ENCODE measurements at places on chromosomes 1 and 21.
A peak's percentile ranks its signal among the peaks of the same experiment; 100 is the strongest.

DNA sequence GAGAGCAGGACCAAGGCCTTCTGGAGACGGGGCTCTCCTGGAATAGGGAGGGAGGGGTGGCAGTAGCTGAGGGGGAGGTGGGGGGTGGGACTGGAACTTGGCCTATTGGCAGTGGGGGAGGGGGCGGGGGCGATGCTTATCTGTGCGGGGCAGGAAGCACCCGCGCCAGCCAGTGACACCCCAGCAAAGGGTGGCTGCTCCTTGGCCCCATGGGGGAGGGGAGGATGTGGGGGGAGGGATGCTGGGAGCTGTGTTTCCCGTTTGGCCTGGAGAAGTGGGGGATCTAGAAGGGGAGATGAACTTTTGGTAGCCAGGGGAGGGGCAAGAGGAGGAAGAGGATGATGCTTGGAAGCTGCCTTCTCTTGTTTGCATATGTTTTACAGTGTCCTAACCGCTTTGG, 11.0 kb downstream of the ZBTB7B start:
- DNase-seq = no peak

- DNase-seq = no peak
Observed at GRCh38 chr1:24694380-24694843, 50.8 kb upstream of the CLIC4 start.

GRCh38 chr1:182328591-182328990, 63.0 kb downstream of the GLUL start:
- no peak for DNase-seq

DNA sequence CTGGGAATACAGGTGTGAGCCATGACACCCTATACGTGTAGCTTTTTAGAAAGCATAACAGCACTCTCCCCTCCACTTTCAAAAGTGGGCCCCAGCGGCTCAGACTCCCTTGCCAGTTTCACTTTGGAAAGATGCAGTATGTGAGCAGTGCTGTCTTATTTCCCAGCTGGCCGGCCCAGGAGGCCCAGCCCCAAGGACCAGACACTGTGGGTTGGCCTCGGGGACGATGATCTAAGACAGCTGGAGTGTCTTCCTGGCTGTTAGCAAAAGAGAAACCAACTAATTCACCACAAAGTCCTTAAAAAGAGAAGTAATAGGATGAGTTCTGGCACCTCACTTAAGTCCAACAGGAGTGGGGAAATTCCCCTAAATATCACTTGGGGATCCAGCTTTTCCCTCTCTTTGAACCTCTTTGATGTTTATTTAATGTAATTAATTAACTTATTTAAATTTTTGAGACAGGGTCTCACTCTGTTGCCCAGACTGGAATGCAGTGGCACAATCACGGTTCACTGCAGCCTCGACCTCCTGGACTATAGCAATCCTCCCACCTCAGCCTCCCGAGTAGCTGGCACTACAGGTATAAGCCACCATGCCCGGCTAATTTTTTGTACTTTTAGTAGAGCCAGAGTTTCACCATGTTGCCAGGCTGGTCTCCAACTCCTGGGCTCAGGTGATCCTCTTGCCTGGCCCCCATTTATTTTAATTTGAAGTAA, 17.6 kb upstream of the CLIC4 start:
- DNase-seq = no peak

GRCh38 chr1:67850151-67850551, 16.9 kb upstream of the GNG12 start:
- no peak for DNase-seq

DNA sequence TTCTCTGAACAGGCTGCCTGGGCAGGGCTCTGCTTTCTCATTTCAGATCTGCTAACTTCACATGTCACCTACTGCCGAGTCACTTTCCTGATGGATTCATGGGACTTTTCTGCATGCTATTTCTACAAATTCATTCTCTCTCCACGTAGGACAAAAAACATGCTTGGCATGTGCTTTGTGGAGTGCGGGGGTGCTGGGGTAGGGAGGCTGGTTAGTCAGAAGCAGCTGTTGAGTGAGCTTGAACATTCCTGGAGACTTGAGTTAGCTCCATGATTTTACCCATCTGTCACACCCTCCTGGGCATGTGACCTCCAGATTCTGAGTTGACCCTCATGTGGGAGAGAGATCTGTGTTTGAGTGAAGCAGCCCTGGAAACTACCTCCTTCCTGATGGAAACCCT, 71.4 kb downstream of the UCK2 start:
- DNase-seq = no peak

- no peak for DNase-seq
Observed at GRCh38 chr1:196464480-196464941, 143.7 kb downstream of the KCNT2 start.

GRCh38 chr1:207644852-207645634, at the start of gene CR1L:
Gene CR1L, plus strand, starts transcription at chr1:207645133. Its CDS starts 101 bp downstream, at chr1:207645234.
- DNase-seq = peak; percentile 57

- DNase-seq = peak; percentile 19
Observed at GRCh38 chr21:42614811-42615351, 38.5 kb upstream of the PDE9A start.

DNA sequence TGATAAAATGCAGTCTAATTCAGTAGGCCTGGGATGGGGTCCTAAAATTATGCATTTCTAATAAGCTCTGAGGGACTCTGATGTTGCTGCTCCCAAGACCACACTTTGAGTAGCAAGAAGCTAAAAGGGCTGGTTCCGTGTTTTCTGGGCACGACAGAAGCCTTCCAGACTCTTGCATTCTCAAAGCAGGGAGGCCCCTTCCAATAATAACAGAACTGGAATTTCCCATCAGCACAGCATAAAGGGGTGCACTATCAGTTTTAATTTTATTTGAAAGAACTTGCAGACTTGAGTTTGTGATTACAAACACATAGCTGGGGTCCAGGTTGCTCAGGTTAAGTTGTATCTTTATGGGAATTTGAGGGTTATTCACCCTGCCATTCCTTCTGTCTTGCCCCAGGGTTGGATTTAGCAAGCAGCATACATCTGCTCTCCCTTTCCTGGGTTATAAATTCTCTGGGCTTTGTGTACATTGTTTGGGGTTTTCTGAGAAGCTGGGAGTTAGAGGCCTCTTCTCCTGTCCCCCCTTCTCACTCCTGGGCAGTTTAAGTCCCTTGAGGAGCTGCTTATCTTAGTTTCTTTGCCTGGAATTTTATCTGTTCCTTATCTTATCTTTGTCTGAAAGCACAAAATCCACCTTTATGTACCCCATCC, 94.2 kb upstream of the SLC2A1 start:
- DNase-seq = no peak

DNA sequence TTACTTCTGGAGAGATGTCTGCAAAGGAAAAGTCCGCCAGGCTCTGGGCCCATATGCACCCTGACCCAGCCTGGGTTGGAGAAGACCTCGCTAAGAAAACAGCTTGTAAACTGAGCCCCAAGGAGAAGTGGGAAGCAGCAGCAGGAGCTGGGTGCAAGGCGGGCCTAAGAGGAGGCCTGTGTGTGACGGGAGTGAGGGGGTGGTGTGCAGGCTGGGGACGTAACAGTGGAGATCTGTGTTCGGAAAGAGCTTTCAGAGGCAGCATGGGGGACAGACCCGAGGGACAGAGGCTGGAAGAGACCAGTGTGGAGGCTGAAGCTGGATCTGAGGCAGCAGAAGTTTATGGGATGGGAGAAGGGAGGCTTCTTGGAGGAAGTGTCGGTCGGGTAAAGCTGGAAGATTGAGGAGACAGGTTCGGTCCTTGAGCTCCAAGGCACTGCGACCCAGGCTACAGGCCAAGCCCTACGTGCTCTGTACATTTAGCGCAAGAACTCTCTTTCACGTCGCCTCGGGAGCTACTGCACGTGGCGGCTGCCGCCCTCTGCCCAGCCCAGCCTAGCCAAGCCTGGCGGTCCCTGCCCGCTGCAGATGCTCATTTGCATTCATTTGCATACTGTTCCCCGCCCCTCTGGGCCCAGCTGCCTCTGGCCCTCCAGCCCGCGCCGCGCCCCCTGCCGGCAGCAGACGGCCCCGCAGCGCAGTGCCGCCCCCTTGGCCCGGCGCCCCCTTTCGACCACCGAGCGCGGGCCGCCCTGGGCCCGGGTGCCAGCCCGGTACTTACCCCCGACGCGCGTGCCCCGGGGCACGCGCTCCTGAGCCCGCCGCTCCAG, 6.3 kb downstream of the HPCA start:
- peak; percentile 35 for DNase-seq

DNA sequence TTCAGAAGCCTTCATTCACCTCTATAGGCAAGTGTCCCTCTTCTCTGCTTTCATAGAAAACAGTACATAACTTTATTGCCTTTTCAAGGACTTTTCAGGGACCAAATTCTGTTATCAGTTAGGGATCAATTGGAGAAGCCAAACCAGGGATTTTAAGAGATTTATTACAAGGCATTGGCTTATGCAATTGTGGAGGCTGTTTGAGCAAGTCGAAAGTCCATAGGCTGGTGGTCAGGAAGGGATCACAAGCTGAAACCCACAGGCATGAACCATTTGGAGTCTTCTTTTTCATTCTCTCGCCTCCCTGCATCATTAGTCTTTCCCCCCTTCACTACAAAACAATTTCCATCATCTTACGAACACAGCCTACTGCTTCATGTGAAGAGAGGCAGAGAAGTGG, 34.8 kb upstream of the SYCP1 start:
- DNase-seq = no peak

DNA sequence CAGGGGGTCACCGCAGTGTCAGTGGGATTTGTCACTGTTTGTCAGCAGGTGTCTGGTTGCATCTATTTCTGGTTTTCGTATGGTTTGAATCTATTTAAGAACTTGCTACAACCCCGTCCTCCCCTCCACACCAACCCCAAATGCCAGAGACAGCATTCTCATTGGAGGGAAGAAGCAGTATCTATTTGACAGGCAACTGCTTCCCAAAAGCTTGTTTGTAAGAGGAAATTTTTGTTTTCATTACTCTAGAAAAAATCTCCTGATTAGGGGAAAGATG, 54.4 kb downstream of the NR5A2 start:
- no peak for DNase-seq

DNA sequence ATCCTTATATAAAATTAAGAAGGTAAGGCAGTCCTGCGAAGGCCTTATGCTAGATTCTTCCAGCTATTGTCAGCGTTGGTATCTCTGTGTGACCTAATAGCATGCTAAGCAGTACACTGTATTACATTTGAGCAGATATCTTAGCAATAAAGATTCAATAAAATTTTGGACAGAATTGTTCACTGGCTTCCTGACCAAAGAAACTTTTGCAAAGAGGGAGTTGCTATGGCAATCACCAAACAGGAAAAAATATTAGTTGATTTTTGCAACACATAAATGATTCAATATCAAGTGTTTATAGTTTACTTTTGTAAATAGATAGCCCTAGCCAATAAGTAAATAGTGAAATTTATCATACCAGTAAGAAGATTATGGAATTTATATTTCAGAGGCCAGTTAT, 31.0 kb upstream of the PLEKHO1 start:
- no peak for DNase-seq

- no peak for DNase-seq
Observed at GRCh38 chr1:6358144-6358624, 35.4 kb downstream of the ACOT7 start.

- DNase-seq = no peak
Observed at GRCh38 chr1:168976267-168976666, 130.2 kb upstream of the ATP1B1 start.

GRCh38 chr1:29709704-29710280, 473.5 kb downstream of the PTPRU start:
- DNase-seq = no peak

DNA sequence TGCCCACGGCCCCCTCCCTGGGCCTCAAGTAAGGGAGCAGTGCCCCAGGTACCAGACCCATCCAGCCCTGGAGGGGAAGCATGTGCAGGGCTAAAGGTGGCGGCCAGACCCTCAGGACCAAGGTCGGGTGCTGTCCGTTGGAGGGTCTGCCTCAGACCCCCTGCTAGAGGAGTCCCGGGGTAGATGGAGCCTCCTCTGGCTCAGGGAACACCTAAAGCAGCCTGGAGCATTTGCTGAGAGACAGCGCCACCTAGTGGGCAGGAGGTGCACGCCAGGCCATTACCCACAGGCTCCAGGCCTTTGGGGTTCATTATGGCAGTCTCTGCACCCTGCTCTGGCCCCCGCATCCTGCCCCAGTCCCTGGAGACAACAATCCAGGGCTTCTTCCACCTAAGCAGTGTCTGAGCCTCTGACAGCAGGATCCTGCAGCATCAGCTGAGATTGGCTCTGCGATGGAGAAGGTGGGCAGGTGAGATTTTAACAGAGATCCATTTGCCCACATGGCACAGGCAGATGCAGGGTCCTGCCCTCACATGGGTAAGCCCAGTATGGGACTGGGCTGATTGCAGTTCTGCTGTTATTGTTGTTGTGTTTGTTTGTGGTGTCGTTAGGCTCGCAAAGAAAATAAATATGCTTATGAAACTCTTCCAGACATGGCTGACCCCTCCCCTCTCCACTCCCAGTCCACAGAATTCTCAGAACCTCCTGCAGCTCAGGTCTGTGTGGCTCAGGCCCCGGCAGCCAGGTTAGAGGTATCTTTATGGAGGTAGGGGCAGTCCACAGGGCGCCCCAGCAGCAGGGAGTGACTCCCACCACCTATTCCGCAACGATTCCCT, 42.4 kb downstream of the CTNNBIP1 start:
- DNase-seq = peak; percentile 73

- no peak for DNase-seq
Observed at GRCh38 chr1:153933955-153934354, 11.2 kb upstream of the GATAD2B start.

GRCh38 chr21:22363504-22363903, 1365.3 kb downstream of the NCAM2 start:
- no peak for DNase-seq

DNA sequence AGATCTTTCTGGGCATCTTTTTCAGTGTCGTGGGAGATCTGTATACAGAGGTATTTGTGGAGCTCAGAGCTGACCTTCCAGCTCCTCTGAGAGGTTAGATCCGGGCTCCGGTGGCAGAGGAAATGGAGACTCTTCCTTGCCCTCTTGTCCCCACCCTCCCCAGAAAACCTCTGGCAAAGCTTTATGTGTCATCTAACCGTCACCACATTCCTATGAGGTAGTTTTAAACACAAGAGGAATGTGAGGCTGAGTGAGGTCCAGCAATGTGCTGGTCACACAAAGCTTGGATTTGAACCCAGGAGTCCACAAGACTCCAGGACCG, 1.2 kb downstream of the CD160 start:
- no peak for DNase-seq

- DNase-seq = no peak
Observed at GRCh38 chr1:79852004-79852403, 845.5 kb upstream of the ADGRL4 start.

Measured in stimulated activated CD4-positive, alpha-beta T cell treated with anti-CD3 and anti-CD28 coated beads, TNF-alpha, amount 100 ng/mL, for 1 hour (primary cell).